ENCODE measurements at places on chromosomes 3 and 15. TPM values are rescaled to one million over a fixed set of nuclear protein-coding genes. Genes with fewer than 3 reads are reported as not detected.

DNA sequence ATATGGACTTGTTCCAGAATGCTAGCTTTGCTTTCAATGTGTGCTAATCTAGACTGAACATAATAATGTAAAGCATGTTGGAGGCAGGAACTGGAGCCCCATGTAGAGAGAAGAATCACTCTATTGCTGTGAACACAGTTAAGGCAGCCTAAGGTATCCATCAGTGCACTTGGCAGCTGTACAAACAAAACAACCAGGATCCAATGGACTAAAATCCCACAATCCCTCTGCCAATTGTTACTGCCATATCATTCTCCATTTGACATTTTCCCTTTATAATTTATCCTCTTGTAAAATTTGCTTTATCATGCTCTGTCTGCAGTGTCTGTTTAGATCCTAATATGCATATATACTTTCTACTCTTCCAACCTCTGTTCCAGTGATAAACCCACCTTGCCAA, 756.8 kb upstream of the LMCD1 start:
- no peak for DNase-seq

DNA sequence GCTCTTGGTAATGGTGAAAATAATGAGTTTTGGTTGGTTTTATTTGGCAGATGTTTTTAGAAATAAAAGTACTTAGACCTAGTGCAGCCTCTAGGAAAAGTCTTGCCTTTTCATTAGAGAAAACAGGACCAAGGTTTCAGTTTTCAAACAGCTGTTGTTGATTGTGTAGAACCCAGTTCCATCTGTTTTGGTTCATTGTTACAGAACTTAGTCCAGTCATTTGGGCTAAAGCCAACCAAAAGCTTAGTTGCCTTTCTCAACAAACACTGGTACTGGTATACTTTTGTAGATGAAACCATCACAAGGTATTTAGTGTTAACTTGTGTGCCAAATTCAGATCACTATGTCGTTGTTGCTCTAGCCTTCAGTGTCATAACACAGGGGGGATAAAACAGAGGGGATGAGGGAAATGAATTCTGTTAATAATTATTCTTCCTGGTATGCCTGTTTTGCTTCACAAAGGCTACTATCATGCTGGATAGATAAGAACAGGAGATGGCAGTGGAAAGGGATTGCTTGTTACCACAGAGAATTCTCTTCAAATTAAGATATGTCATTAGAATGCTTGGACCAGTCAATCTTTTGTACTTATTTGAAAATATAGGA, 12.6 kb upstream of the APH1B start:
- no peak for DNase-seq

- DNase-seq, result no peak
These were observed 103.3 kb downstream of the ROBO1 start for GRCh38 chr3:79664455-79664854.

- no peak for DNase-seq
These were observed 212.4 kb upstream of the POU1F1 start for GRCh38 chr3:87488765-87489164.

GRCh38 chr3:178624276-178624675, 88.0 kb downstream of the KCNMB2 start:
- no peak for DNase-seq

- no peak for DNase-seq
These were observed 224.9 kb upstream of the TOPAZ1 start for GRCh38 chr3:44016818-44017217.

GRCh38 chr3:143581972-143582722, 266.1 kb downstream of the SLC9A9 start:
- DNase-seq, result no peak

DNA sequence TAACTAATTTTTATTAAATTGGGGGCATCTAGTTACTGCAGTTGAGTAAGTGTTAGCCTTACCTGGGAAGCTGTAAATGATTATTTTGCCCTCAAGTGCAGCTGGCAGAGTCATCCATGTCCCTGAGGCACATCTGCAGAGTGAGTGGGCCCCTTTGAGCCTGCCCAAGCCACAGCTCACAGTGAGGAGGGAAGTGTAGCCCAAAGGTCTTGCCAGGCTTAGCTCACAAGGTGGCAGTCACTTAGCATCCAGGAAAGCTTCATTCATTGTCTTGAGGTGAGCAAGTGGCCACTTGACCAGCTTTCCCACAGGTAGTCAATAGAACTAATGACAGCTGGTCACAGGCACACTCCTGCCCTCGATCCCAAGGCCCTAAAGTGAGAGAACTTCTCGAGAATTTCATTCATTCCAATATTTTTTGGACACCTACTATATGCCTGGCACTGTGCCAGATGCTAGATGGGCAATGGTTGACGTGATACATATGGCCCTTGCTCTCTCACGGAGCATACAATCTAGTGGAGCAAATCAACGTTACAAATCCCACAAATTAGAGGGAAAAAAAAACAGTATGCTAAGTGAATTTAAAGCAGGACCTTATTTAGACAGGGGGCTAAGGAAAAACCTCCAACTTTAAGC, 163.3 kb upstream of the IL12A start:
- no peak for DNase-seq

Gene GLDN
- 0.21 TPM for total RNA-seq

Gene UBAP1L
- 1.8 TPM for total RNA-seq

Gene GADL1
- not detected for total RNA-seq

Gene ADAMTS17
- 4.8 TPM for total RNA-seq
